ENCODE measurements at places on chromosomes 3 and 15.

- no peak overlapping the region for H3K27ac ChIP-seq
- no peaks in the 10 kb centered on the region for H3K27me3 ChIP-seq
- no peaks in the 10 kb centered on the region for H3K4me1 ChIP-seq
These were observed 72.0 kb downstream of the KCNH8 start for GRCh38 chr3:19220311-19220710.

DNA sequence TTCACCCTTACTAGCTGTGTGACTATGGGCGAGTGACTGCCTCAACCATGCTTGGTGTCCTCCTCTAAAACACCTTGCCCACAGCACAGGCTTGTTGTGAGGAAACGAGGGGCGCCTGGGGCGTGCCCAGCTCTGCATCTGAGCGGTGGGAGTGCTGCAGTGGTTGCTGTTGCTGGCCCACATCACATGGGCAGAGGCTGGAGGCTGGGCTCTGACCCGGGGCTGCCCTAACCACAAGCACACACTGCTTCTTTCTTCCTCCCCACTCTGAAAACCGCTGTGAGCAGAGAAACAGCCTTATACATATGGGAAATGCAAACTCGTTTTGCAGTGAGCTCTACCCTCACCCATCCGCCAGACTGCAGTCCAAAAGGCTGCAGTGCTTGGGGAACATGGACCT is 74.8 kb upstream of the RPL32 start:
- peaks cover 25% of the 10 kb centered on the region for H3K36me3 ChIP-seq
- ATAC-seq: peak; percentile 75
- H3K4me1 ChIP-seq: peaks cover 16% of the 10 kb centered on the region
- no peaks in the 10 kb centered on the region for H3K27me3 ChIP-seq
- peak overlapping the region; percentile 55 for H3K27ac ChIP-seq

GRCh38 chr15:57561041-57561711 is 30.5 kb upstream of the MYZAP start:
- H3K36me3 ChIP-seq: no peaks in the 10 kb centered on the region
- H3K4me3 ChIP-seq: peak overlapping the region; percentile 27
- H3K27ac ChIP-seq: peak overlapping the region; percentile 90
- peak; percentile 89 for ATAC-seq
- peaks cover 24% of the 10 kb centered on the region for H3K27me3 ChIP-seq
- peaks cover 48% of the 10 kb centered on the region for H3K4me1 ChIP-seq

GRCh38 chr3:120357807-120358206 is 8.7 kb upstream of the LRRC58 start:
- H3K4me1 ChIP-seq: no peaks in the 10 kb centered on the region
- ATAC-seq: no peak
- no peak overlapping the region for H3K4me3 ChIP-seq
- H3K27me3 ChIP-seq: peaks cover 11% of the 10 kb centered on the region
- H3K27ac ChIP-seq: no peak overlapping the region

DNA sequence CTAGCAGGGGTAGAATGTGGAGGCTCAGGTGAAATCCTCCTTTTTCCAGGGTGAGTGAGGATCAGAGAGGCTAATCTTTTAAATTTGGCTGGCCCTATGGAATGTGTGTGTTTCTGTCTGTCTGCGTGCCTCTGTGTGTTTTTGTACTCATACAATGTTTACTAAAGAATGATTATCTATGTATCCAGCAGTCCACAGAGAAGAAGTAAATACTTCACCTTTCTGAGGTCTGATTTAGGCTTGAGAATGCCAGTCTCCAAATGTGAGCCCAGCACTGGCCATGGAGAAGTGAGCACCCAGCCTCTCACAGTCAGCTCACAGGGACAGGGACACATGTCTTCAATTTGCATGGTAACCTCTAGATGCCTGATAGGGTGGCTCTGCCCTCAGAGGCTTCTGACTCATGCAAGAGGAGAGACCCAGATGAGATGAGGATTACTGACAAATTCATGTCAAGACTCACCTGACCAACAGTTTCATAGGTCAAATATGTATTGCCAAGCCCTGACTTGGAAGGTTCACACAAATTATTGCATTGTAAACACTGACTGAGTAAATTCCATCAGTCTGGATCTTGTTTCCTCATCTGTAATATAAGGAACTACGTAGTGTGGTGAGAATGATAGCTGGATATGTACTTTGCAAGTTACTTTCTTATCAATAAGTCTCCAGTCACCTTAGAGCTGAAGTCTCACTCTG is 31.0 kb downstream of the ENTPD3 start:
- H3K4me3 ChIP-seq: no peak overlapping the region
- H3K27ac ChIP-seq: no peak overlapping the region
- H3K36me3 ChIP-seq: peaks cover 12% of the 10 kb centered on the region
- no peaks in the 10 kb centered on the region for H3K4me1 ChIP-seq
- ATAC-seq: no peak

- no peak for ATAC-seq
- H3K4me1 ChIP-seq: no peaks in the 10 kb centered on the region
- H3K27me3 ChIP-seq: no peaks in the 10 kb centered on the region
- H3K4me3 ChIP-seq: no peak overlapping the region
- no peak overlapping the region for H3K27ac ChIP-seq
These were observed 315.2 kb upstream of the ROBO2 start for GRCh38 chr3:76724706-76725105.

GRCh38 chr15:77784361-77785292 is 151.9 kb upstream of the LINGO1 start:
- H3K4me1 ChIP-seq: no peaks in the 10 kb centered on the region
- ATAC-seq: no peak
- no peak overlapping the region for H3K4me3 ChIP-seq
- H3K36me3 ChIP-seq: no peaks in the 10 kb centered on the region

DNA sequence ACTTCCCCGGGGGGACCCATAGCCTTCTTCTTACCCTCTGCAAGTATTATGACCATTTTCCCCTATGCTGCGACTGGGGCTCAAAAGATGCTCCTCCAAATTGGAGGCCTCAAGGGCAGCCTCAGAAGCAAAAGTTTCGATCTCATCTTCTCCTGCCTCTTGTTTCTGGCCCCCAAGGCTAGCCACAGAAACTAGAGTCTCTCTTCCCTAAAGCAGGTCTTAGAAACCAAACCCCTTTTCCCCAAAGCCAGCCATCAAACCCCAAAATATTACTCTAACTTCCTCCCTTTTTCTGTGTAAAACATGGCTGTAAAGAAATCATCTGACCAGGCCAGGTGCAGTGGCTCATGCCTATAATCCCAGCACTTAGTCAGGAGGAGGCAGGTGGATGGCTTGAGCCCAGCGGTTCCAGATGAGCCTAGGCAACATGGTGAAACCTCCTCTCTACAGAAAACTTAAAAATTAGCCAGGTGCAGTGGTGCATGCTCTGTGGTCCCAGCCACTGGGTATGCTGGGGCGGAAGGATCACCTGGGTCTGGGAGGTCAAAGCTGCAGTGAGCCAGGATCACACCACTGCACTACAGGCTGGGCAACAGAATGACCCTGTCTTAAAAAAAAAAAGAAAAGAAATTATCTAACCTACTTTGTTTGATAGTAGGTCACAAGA is 36.7 kb upstream of the MFGE8 start:
- ATAC-seq: no peak
- H3K27ac ChIP-seq: no peak overlapping the region
- no peak overlapping the region for H3K4me3 ChIP-seq
- no peaks in the 10 kb centered on the region for H3K36me3 ChIP-seq
- no peaks in the 10 kb centered on the region for H3K27me3 ChIP-seq
- H3K4me1 ChIP-seq: no peaks in the 10 kb centered on the region

DNA sequence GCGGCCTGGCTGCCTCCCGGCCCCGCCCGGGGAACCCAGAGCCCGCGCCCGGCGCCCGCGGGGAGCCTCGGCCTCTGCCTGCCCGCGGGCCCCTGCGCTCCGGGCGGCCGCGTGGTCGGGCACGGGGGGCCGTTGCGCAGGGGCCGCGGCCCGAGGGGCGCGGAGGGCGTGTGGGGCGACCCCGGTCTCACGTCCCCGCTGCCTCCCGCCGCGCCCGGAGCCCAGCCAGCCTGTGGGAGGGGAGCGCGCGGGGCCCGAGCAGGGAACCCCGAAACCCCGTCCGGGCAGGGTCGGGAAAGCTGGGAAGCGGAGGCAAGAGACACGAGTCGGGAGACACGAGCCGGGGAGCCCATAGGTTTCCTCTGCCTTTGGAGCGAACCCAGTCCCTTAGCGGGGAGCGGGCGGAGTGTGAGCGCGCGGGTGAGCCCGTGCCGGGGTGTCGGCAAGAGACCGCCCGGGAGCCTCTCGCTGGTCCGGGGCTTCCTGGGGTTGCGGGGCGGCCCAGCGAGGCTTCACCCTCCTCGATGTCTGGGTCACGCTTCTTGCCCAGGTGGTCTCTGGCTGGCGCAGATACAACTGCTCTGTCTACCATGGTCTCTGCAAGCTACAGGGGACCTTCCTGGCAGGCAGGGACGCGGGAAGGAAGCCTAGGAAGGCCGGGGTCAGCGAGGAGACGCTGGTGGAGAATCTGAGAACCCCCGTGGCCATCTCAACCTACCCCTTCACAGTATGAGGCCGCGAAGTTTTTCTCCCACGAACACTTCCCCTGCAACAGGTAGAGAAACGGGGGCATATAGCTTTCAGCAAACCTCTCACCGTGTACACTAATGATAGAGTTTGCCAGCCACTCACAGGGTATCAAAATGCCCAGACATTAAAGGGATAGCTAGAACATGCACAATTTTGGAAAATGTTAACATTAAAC is 586 bp downstream of the LRRK1 start:
- H3K4me3 ChIP-seq: peak overlapping the region; percentile 85
- ATAC-seq: peak; percentile 32
- H3K36me3 ChIP-seq: peaks cover 9% of the 10 kb centered on the region
- H3K4me1 ChIP-seq: peaks cover 44% of the 10 kb centered on the region
- H3K27me3 ChIP-seq: no peaks in the 10 kb centered on the region
- peak overlapping the region; percentile 73 for H3K27ac ChIP-seq

DNA sequence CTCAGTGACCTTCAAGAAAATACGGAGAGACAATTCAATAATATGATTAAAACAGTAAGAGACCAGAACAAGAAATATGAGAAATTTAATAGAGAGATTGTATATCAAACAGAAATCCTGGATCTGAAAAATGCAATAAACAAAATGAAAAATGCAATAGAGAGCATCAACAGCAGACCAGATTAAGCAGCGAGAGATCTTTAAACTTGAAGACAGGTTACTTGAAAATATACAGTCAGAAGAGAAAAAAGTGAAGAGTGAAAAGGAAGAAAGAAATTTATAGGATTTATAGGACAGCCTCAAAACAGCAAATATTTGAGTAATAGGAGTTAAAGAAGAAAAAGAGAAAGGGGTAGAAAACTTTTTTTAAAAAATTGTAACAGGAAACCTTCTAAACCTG is 813.9 kb upstream of the GRM7 start:
- no peaks in the 10 kb centered on the region for H3K36me3 ChIP-seq
- H3K27ac ChIP-seq: no peak overlapping the region
- H3K4me1 ChIP-seq: no peaks in the 10 kb centered on the region
- no peak for ATAC-seq
- no peak overlapping the region for H3K4me3 ChIP-seq

GRCh38 chr3:40333852-40334251 is 24.3 kb downstream of the EIF1B start:
- H3K4me3 ChIP-seq: no peak overlapping the region
- no peak overlapping the region for H3K27ac ChIP-seq
- no peak for ATAC-seq
- peaks cover 9% of the 10 kb centered on the region for H3K27me3 ChIP-seq

DNA sequence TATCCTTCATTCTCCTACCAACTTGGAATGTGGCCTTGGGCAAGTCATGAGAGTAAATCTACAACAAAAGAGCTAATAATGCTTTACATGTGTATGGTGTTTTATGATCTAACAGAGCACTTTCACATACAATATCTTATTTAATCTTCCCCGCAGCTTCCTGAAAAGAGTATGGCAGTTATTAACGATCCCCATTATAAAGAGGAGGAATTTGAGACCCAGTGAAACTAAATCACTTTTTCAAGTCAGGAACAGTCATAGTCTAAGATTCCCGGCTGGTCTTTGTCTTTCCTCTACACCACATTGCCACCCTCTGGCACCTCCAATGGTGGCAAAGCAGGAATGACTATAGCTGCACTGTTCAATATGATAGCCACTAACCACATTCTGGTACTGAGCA is 69.7 kb upstream of the CMSS1 start:
- H3K36me3 ChIP-seq: no peaks in the 10 kb centered on the region
- no peaks in the 10 kb centered on the region for H3K27me3 ChIP-seq
- H3K4me3 ChIP-seq: no peak overlapping the region
- ATAC-seq: no peak
- no peak overlapping the region for H3K27ac ChIP-seq
- H3K4me1 ChIP-seq: no peaks in the 10 kb centered on the region

DNA sequence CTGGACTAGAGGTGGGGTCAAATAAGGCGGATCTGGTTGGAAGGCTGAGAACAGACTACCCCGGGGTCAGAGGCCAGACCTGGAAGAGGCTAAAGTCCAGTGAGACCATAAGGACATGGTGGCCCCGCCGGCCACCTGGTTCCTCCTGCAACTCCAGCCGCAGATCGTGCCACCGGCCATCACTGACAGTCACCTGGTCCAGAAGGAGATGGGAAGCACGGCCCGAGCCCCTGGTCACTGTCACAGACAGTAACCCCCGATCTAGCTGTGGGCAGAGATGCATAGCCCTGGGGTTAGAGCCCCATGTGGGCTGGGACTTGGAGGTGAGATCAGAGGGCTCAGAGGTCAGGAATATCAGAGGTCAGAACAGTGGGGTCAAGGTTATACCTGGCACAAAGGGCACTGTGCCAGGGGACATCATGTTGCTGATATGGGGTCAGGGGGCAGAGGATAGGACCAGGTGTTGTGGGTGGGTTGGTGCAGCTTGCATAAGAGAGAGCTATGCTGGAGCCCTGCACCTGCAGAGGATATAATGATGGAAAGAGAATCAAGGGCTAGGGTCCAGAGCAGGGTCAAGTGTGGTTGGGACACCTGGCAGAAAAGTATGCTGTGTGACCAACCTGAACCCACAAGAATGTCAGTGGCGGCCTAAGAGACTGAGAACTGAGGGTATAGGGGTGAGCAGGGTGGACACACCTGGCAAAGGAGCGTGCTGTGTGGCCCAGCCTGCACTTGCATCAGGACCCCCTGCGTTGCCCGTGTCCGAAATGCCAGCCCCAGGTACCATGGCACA is 9.6 kb downstream of the CELSR3 start:
- H3K27me3 ChIP-seq: no peaks in the 10 kb centered on the region
- no peak overlapping the region for H3K27ac ChIP-seq
- H3K4me1 ChIP-seq: peaks cover 28% of the 10 kb centered on the region
- H3K4me3 ChIP-seq: no peak overlapping the region
- no peaks in the 10 kb centered on the region for H3K36me3 ChIP-seq
